ENCODE measurements at places on chromosomes 5 and 9. TPM values are rescaled to one million over a fixed set of nuclear protein-coding genes. Genes with fewer than 3 reads are reported as not detected.
A peak's percentile ranks its signal among the peaks of the same experiment; 100 is the strongest.

DNA sequence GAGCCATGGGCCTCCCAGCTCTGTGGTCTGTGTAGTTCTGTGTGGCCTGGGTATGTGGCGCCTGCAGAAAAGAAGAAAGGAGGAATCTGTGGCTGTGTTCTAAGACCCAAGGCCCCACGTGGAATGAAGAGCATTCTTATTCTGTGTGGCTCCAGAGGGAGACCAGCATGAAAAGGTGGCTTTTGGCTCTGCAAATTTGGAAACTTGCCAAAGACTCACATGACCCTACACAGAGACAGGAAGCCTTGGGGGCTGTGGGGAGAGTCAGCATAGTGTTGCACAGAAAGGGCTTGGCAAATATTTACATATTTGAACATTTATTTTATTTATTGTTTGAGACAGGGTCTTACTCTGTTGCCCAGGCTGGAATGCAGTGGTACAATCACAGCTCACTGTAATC is 193.3 kb downstream of the TMEM38B start:
- DNase-seq, result peak; percentile 6
- no peak overlapping the region for H3K27ac ChIP-seq
- no peak overlapping the region for H3K4me3 ChIP-seq
- no peaks in the 10 kb centered on the region for H3K27me3 ChIP-seq
- H3K36me3 ChIP-seq, result no peaks in the 10 kb centered on the region
- peaks cover 30% of the 10 kb centered on the region for H3K4me1 ChIP-seq

DNA sequence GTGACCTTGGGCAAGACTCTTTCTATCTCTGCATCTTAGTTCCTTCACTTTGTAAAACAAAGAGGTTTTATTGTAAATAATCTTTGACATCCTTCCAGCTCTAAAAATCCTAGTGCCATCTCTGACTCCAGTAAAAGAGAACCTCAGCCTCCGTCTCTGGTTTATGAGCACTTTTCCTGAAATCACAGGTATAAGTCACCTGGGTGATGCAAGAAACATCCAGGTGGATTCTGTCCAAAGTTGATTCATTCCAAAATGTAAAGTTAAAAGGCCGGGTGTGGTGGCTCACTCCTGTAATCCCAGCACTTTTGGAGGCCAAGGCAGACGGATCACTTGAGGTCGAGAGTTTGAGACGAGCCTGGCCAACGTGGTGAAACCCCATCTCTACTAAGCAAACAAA is 21.1 kb upstream of the UBAP2 start:
- DNase-seq, result no peak
- H3K27ac ChIP-seq, result no peak overlapping the region
- no peaks in the 10 kb centered on the region for H3K27me3 ChIP-seq
- H3K4me1 ChIP-seq, result peaks cover 8% of the 10 kb centered on the region
- H3K4me3 ChIP-seq, result no peak overlapping the region

GRCh38 chr5:59790376-59790775 is 103.2 kb downstream of the PDE4D start:
- H3K4me3 ChIP-seq, result no peak overlapping the region
- DNase-seq, result no peak
- H3K4me1 ChIP-seq, result peaks cover 44% of the 10 kb centered on the region
- H3K27me3 ChIP-seq, result no peaks in the 10 kb centered on the region

DNA sequence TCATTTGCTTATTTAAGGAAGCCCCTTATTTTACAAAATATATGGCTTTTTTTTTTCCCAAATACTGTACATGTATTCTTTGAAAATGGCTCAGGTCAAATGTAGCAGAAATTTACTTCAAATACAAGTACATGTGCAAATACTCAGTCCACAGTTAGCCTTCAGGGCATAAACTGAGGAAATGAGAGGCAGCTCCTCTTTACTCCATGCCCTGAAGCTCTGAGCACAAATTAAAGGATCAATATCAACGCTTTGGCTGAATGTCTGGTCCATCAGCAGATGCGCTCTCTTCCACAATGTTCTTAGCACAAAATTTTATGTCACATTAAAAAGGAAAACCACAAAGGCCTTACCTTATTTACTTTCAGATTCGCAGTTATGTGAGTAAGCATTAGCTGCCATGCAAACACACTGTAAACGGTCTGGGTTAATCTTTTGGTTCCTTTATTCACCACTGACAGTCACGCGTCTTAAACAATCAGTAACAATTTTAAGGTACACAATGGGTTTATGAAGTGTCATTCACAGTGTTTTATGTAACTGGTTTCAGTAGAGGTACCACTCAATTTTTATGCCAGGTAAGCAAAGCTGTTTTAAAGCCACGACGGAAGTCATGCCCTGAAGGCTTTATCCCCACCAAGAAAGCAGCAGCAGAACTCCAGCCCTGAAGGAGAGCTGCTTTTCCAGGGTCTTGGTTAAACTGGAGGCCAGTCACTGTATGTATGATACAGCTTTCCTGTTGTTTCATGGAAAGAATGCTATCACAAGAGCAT is 103.4 kb downstream of the OTULIN start:
- no peak overlapping the region for H3K4me3 ChIP-seq
- no peaks in the 10 kb centered on the region for H3K4me1 ChIP-seq
- H3K27me3 ChIP-seq, result no peaks in the 10 kb centered on the region
- no peak overlapping the region for H3K27ac ChIP-seq
- no peaks in the 10 kb centered on the region for H3K36me3 ChIP-seq

DNA sequence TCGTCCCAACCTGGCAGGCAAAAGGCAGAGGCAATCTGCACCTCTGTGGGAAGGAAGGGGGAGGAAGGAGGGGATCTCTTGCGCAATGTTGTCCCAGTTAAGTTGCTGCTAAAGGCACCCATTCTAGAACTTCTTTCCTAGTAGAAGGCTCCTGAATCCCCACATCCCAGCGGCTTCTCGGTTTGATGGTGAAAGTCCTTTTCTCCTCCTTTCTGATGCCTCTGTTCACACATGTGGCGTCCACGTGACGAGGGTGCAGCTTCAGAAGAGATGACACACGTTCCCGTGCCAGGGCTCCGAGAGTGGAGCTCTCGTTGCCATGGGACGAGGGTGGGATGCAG is 96.9 kb upstream of the FCN2 start:
- no peak overlapping the region for H3K27ac ChIP-seq
- H3K4me1 ChIP-seq, result peaks cover 3% of the 10 kb centered on the region
- DNase-seq, result no peak

GRCh38 chr5:151550146-151550545 is 41.0 kb downstream of the FAT2 start:
- no peak overlapping the region for H3K27ac ChIP-seq
- H3K4me3 ChIP-seq, result no peak overlapping the region
- H3K4me1 ChIP-seq, result no peaks in the 10 kb centered on the region
- H3K27me3 ChIP-seq, result 0 out of 2 replicates have a peak, but pooled peaks cover 7% of the 10 kb centered on the region

GRCh38 chr9:97076238-97076637 is 37.3 kb upstream of the CTSV start:
- no peak overlapping the region for H3K27ac ChIP-seq
- H3K27me3 ChIP-seq, result no peaks in the 10 kb centered on the region
- H3K4me3 ChIP-seq, result no peak overlapping the region
- no peaks in the 10 kb centered on the region for H3K36me3 ChIP-seq

DNA sequence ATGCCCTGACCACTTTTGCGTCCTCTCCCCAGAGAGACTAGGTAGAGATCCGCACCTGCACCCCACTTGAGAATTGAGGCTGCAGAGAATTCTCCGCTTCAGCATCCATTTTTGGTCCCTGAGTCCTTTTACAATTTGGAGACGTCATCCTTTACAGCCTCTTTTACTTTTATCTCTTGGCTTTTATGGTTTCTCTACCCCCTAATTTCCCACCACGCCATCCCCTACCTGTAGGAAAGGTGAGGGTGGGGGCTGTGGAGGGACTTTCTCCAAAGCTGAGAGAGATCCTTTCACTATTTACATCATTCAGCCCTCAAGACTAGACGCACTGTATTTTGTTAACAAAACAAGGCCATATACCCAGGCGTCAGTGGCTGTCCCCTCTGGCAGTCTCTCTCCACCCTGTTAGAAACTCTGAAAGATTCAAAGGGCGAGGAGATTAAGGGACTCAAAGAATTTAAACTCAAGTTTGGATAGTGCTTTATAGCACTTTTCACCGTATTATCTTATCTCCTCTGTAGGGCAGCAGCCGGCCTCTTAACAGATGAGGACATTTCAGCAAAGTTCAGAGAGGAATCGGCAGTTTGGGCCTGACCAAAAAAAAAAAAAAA is 1.7 kb downstream of the MSX2 start:
- peaks cover 40% of the 10 kb centered on the region for H3K27me3 ChIP-seq
- H3K36me3 ChIP-seq, result no peaks in the 10 kb centered on the region
- no peak overlapping the region for H3K4me3 ChIP-seq
- H3K27ac ChIP-seq, result no peak overlapping the region
- peaks cover 13% of the 10 kb centered on the region for H3K4me1 ChIP-seq

DNA sequence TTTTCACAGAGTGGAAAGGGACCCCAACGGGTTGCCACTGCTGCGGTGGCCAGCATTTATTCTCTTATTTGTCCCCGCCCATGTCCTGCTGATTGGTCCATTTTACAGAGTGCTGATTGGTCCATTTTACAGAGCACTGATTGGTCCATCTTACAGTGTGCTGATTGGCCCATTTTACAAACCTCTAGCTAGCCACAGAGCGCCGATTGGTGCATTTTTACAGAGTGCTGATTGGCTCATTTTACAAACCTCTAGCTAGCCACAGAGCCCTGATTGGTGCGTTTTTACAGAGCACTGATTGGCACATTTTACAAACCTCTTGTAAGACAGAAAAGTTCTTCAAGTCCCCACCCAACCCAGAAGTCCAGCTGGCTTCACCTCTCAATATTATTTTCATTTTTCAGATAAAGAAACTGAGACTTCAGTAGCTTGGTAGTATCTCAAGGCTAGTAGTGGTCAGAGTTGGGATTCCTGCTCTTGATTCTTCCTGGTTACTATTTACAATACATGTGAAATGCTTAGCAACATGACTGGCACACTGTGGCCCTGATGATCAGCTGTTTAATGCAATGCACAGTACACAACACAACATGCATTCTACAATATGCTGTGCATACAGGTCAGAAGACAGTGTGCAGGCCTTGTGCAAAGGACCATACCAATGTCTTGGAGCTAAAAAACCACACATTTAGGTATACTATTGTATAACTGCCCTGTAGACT is 63.6 kb upstream of the BOD1 start:
- H3K27ac ChIP-seq, result no peak overlapping the region
- H3K27me3 ChIP-seq, result no peaks in the 10 kb centered on the region
- no peaks in the 10 kb centered on the region for H3K36me3 ChIP-seq
- no peak for DNase-seq
- H3K4me3 ChIP-seq, result no peak overlapping the region

- H3K4me1 ChIP-seq, result peaks cover 72% of the 10 kb centered on the region
- H3K27me3 ChIP-seq, result no peaks in the 10 kb centered on the region
- no peak for DNase-seq
- H3K36me3 ChIP-seq, result peaks cover 41% of the 10 kb centered on the region
Measured at GRCh38 chr9:133713150-133713959, 24.8 kb downstream of the SARDH start.

GRCh38 chr5:72817671-72818266 is 1.3 kb downstream of the TNPO1 start:
- DNase-seq, result no peak
- peaks cover 8% of the 10 kb centered on the region for H3K36me3 ChIP-seq
- peak overlapping the region; percentile 86 for H3K4me3 ChIP-seq
- peak overlapping the region; percentile 93 for H3K27ac ChIP-seq
- peaks cover 23% of the 10 kb centered on the region for H3K4me1 ChIP-seq

- no peaks in the 10 kb centered on the region for H3K36me3 ChIP-seq
- no peak overlapping the region for H3K4me3 ChIP-seq
- H3K27me3 ChIP-seq, result no peaks in the 10 kb centered on the region
- no peak overlapping the region for H3K27ac ChIP-seq
- peaks cover 20% of the 10 kb centered on the region for H3K4me1 ChIP-seq
Measured at GRCh38 chr9:14992081-14992480, 81.9 kb upstream of the FREM1 start.

DNA sequence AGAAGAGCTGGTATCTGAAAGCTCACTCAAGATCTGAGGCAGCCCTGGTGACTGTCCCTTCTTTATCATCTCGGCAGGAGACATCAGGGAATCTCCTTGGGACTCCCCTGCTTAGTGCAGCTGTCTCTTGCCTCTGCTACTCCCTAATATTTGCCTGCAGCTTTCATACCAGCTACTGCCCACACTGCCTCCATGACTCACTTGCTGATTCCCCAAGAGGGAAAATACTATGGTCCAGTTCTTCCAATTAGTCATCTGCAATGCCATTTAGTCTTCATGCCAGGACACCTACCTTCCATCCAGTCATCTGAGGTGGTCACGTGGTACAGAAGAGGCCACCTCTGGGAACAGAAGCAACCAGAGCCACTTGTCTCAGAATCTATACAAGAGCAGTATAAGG is 270.8 kb downstream of the NTRK2 start:
- H3K4me1 ChIP-seq, result no peaks in the 10 kb centered on the region
- H3K27ac ChIP-seq, result no peak overlapping the region
- no peaks in the 10 kb centered on the region for H3K36me3 ChIP-seq
- DNase-seq, result no peak
- no peaks in the 10 kb centered on the region for H3K27me3 ChIP-seq
- H3K4me3 ChIP-seq, result no peak overlapping the region

DNA sequence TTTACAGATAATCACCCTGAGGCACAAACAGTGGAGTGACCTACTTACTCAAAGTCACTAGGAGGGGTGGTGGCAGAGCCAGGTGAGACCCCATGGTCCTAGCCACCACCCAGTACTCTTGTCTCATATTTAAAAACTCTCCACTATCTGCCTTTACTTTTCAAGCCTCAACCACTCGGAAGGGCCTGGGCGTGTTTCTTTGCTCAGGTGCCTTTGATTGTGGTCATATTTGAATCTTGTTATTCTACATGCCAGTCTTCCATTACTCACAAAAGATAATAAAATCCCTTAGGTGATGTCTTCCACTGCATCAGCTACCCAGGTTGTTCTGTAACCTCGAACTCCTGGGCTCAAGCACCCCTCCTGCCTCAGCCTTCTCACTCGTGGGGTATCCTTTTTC is 20.7 kb upstream of the TRIM36 start:
- DNase-seq, result no peak
- H3K4me3 ChIP-seq, result no peak overlapping the region
- H3K4me1 ChIP-seq, result no peaks in the 10 kb centered on the region
- H3K27me3 ChIP-seq, result peaks cover 16% of the 10 kb centered on the region
- no peak overlapping the region for H3K27ac ChIP-seq

- no peak for DNase-seq
- no peak overlapping the region for H3K27ac ChIP-seq
- no peaks in the 10 kb centered on the region for H3K4me1 ChIP-seq
- H3K36me3 ChIP-seq, result no peaks in the 10 kb centered on the region
- no peak overlapping the region for H3K4me3 ChIP-seq
- no peaks in the 10 kb centered on the region for H3K27me3 ChIP-seq
Measured at GRCh38 chr9:128282500-128282899, 6.4 kb downstream of the SWI5 start.

Gene PRR7
- 12.6 TPM for total RNA-seq

Gene IL4
- total RNA-seq, result not detected

Gene RAD23B
- 81.2 TPM for total RNA-seq

Gene ZNF484
- total RNA-seq, result 9.6 TPM

Gene ADAMTSL1
- 0.95 TPM for total RNA-seq

Gene ASPN
- not detected for total RNA-seq

Gene UBE2QL1
- total RNA-seq, result not detected

Gene CTXN3
- total RNA-seq, result not detected

Gene RFESD
- 1.7 TPM for total RNA-seq

All from SJSA1 (cell line).